ENCODE measurements at places on chromosomes 11 and 22.

DNA sequence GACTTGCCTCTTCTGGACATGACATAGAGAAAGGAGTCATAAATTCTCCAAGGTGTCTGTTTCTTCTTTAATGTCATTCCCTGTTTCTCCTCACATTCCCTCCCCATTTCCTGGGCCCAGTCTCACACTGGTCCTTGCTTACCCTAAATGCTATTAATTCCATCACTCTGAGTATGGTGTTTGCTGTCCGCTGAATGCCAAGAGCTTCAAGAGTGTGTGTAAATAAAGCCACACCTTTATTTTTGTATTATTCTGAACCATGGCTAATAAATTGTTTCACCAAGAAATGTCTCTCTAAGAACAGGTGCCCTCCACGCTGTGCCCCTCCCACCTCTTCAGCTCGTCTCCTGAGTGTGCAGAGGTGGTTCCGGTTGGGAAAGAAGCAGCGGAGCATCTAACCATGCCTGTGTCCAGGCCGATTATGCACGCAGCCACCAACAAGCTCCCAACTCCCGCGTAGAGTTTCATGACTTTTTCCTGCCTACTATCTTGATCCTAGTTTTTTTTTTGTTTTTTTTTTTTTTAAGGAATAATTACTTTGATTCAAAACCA, 8.6 kb downstream of the TMEM121B start:
- no peak for DNase-seq

- DNase-seq, result no peak
These were observed 182.9 kb upstream of the CTSC start for GRCh38 chr11:88520391-88520790.

GRCh38 chr11:76307978-76308747, 72.8 kb downstream of the THAP12 start:
- no peak for DNase-seq

- no peak for DNase-seq
These were observed 3.3 kb downstream of the USP47 start for GRCh38 chr11:11845071-11845470.

- DNase-seq, result no peak
These were observed 982 bp upstream of the SHANK3 start for GRCh38 chr22:50671641-50672040.

DNA sequence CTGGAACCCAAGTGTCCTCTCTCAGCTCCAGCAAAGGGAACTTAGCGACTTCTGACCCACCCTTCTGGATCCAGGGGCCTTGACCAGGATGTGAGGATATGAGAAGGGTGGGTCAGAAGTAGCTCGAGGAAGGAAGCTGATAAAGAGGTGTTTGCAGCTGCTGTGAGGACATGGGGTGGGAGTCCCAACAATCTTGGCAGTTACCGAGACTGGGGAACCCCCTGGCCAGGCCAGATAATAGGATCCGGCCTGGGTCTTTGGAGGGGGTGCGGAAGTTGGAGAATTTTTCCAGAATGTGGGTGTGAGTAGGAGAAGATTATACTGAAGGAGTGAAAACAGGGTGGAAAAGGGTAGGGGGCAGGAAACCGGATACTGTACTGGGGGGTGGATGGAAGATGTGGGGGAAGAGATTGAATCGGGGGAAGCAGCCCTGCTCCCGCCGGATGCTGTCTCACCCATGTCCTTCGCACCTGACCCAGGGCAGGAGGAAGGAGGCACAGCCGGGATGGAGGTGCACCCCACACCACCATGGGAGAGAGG, 2.8 kb upstream of the MCAM start:
- no peak for DNase-seq

- no peak for DNase-seq
These were observed 2.5 kb downstream of the PNPLA5 start for GRCh38 chr22:43889201-43889859.

DNA sequence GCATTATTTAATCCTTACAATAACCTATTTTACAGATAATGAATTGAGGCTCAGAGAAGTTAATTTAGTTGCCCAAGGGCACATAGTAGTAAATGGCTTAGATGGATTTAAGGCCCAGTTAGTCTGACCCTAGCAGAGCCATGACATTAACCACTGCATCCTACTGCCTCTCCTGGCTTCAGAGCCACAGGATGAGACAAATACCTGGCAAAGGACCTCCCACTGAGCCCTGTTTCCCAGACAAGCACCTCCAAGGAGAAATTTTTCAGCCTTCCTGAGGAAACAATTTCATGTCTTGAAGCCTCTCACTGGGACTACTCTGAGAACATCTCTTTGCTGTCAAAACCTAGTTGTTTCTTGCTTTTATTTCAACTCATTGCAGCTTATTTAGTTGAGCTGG, 28.4 kb downstream of the IZUMO1R start:
- DNase-seq, result no peak

- no peak for DNase-seq
These were observed 10.9 kb downstream of the MTMR2 start for GRCh38 chr11:95912902-95913560.

DNA sequence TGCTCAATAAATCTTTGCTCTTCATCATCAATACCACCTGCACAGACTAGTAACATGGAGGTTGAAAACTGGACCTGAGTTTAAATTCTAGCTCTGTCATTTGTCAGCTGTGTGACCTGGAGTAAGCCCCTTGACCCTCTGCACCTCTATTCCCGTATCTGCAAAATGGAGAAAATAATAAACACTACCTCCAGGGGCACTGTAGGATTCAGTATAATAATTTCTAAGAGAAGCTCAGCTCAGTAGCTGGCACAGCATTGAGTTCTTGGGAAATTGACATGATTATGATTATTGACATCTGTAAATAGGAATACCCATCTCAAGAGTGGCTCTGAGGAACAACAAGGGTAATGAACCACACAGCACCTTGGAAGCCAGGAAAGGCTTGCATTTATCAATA, 78.4 kb downstream of the MN1 start:
- DNase-seq, result no peak

GRCh38 chr11:83436855-83437254, 150.7 kb upstream of the CCDC90B start:
- no peak for DNase-seq

DNA sequence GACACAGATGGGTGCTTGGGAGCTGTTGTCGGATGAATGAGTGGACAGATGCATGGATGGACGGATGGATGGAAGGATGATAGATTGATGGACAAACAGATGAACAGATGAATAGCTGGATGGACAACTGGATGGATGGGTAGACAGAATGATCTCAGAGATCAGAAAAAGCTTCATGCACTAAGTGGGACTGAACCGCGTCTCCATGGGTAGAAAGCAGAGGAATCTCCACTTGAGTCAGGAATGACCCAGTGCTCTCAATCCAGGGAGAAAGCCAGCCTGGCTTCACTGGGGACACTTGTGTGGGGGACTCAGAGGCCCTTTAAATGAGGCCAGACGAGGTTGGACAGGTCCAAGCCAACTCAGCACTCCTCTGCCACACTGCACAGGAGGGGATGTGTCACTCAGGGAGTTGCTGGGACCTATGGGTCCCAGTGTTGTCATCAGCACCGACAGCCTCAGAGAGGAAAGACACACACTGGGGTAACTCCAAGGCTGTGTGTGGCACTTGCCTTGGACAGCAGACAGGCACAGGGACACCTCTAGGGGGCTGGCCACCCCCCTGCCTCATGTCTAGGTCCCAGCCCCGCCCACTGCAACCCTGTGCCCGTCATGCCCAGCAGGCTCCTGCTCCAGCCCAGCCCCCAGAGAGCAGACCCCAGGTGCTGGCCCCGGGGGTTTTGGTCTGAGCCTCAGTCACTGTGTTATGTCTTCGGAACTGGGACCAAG, 5.6 kb downstream of the IGLL5 start:
- no peak for DNase-seq

DNA sequence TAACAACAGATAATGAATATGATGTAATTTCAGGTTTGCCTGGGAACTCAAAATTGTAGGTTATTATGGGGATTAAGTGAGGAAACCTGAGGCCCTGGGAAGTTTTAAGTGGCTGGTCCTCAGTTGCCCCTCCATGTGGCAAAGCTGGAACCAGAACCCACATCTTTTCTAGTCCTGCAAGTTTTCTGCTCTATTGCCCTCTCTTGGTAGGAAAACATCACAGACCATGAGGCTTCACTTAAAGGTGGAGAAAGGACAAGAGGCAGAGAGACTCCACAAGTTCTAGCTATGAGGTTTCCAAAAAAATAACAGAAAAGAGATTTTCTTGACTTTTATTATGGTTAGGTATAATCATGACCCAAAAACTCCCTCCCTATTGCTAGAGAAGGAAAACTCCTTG, 115.5 kb upstream of the DDI1 start:
- DNase-seq, result no peak

DNA sequence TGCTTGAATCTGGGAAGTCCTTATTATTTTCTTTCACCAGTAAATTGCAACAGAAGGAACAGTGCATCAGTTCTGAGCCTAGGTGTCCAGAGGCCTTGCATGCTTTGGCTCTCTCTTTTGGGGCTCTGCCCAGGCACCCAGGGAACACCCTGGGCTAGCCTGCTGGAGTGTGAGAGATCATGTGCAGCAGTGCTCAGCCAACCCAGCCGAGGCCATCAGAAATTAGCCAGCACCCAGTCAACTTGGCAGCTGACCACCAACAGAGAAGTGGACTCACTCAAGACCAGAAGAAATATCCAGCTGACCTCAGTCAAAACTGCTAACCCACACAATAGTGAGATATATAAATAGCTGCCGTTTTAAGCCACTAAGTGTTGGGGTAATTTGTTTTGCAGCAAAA, 11.2 kb upstream of the P4HA3 start:
- no peak for DNase-seq

GRCh38 chr11:134289789-134290188, 13.6 kb downstream of the GLB1L3 start:
- peak; percentile 34 for DNase-seq

DNA sequence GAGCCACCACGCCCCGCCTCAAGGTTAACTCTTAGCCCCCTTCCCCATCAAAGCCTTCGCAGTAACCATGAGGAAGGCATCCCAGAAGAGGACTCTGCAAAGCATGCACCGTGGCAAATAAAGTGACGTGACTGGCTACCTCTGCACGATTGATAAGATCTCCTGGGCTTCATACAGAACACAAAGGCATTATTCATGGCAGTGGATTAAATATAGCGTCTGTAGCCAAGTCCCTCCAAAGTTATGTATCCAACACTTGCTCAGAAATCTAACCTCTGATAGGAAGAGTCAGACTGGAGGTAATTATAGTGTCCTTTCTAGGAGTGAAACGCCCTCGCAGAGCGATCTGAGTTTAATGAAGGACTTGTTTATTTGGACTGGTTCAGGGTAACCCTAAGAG, 22.4 kb downstream of the CPT1A start:
- DNase-seq, result no peak

GRCh38 chr11:59199546-59200422, 12.9 kb downstream of the MPEG1 start:
- no peak for DNase-seq

- DNase-seq, result no peak
These were observed 8.2 kb upstream of the ENDOD1 start for GRCh38 chr11:95081412-95081811.

GRCh38 chr11:24196733-24197132, 300.1 kb upstream of the LUZP2 start:
- no peak for DNase-seq

- no peak for DNase-seq
These were observed 58.3 kb downstream of the AMOTL1 start for GRCh38 chr11:94826415-94826814.

- DNase-seq, result peak; percentile 74
These were observed 251.8 kb upstream of the BLID start for GRCh38 chr11:122367809-122368231.

DNA sequence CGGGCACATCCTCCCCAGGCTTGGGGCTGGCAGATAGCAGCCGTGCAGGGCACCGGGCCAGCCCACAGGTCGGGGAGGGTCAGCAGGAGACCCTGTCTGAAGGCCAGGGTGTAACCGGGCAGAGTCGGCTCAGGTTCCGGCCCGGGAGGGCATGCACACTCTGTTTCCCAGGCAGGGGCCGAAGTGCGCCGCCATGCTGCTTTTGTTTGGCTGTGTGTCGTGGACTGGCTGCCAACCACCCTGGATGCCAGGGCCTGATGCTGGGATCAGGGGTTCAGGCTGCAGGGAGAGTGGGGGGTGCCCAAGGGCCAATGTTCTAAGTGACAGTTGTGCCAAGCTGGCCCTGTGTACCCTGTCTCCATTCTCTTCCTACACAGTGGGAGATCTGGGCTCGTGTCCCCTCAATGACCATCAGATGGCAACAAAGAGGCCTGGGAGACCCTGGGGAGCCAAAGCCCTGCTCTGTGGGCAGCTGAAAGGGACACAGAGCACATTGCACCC, 120.9 kb upstream of the B3GAT1 start:
- DNase-seq, result no peak

GRCh38 chr11:13289081-13289480, 11.5 kb downstream of the BMAL1 start:
- no peak for DNase-seq

DNA sequence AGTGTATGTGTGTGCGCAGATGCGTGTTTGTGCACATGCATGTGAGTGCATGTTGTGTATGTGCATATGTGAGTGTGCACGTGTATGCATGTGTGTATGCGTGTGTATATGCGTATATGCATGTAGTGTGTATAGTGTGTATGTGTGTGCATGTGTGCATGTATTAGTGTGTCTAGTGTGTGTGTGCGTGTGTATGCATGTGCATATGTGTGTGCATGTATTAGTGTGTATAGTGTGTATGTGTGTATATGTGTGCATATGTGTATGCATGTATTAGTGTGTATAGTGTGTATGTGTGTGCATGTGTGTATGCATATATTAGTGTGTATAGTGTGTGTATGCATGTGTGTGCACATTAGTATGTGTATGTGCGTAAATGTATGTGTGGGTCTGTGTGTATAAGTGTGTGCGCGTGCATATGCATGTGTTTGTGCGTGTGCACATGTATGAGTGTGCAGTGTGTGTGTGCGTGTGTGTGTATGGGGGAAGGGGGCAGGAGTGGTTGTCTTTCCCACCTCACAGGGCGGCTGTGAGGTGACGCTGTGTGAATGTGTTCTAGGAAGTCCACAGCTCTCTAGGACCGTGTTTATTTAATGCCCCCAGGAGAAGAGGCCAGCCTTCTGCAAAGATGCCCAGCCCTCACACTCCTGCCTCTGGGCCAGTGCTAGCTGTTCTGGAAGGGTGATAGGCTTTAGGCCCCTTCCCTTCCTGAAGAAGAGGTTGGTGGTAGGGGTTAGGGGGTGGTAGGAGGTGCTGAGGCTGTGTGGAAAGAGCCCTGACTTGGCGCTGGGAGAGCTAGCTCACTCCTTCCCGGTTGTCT, 114.6 kb downstream of the CEP164 start:
- no peak for DNase-seq

DNA sequence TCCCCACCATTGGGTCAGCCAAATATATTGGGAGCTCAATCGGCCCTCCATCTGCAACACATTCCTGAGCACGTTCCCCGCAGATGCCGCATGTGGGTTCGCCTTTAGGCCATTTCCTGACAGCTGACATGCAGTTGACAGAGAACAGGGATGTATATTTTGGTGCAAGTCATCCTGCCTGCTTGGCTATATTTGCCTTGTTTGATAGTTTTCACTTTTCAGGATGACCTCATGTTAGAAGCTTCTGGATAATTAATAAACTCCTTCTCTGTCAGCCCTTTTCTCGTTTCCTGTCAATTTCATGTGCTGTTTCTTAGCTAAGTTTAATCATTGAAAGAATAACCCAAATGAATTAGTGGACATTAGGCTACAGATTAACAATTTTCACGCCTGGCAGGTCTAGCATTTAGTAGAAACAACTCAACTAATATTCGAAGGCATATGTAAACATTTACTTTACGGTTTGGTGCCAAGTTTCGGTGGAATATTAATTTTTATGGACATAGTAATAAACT, 105.8 kb upstream of the SLC5A12 start:
- DNase-seq, result no peak

GRCh38 chr11:113681711-113682413, 24.2 kb downstream of the TMPRSS5 start:
- peak; percentile 23 for DNase-seq

GRCh38 chr11:79902493-79902892, 461.7 kb upstream of the TENM4 start:
- no peak for DNase-seq

All from muscle of back (tissue), 13 donors.